ENCODE measurements at places on chromosomes 5 and 9. TPM values are rescaled to one million over a fixed set of nuclear protein-coding genes. Genes with fewer than 3 reads are reported as not detected.

DNA sequence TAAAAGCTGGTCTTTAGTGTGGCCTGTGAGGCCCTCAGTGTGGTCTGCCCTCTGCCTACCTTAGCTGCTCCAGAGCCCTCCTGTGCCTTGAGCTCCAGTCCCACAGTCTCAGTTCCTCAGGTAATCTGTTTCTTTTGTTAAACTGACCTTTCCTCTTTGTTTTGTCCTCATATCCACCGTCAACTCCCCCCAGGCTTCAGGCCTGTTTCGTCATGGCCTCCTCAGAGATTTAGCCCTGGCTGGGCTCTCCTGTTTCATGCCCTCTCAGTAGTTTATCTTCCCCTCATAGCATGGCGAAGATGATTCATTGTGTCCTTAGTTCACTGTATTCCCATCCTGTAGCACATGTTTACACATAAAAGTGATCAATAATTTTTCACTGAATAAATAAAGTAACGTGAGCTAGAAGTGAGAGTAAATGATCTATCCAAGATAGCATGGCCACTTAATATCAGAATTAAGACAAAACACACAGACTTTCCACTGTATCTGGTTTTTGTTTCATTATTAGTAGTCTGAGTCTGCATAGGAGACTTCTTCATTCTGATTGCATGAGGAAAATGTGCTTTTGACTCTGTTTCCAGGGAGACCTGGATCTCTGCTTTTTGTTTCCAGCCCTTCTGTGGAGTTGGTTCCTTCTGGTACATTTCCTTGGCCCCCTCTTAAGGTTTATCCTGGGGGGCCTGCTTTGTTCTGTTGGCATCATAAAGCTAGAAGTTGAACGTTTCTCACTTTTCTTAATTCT, 70.5 kb downstream of the SNX24 start:
- H3K36me3 ChIP-seq: no peaks in the 10 kb centered on the region
- no peaks in the 10 kb centered on the region for H3K27me3 ChIP-seq
- DNase-seq: no peak
- no peak overlapping the region for H3K27ac ChIP-seq

DNA sequence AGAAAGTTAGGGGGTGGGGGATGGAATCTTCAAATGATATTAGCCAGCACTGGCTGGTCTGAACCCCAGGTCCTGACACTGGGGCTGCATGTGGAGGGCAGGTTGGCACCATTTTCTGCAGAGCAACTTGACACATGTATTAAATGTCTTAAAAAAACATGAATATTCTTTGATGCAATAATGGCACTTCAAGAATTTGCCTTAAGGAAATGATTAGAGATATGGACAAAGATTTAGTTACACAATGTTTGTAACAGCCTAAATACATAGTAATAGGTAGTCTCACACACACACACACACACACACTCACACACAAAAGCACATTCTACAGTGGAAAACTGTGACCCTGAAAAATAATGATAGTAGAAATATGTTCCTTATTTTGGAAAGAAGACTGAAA, 3.6 kb downstream of the SVEP1 start:
- H3K4me3 ChIP-seq: no peak overlapping the region
- DNase-seq: no peak

DNA sequence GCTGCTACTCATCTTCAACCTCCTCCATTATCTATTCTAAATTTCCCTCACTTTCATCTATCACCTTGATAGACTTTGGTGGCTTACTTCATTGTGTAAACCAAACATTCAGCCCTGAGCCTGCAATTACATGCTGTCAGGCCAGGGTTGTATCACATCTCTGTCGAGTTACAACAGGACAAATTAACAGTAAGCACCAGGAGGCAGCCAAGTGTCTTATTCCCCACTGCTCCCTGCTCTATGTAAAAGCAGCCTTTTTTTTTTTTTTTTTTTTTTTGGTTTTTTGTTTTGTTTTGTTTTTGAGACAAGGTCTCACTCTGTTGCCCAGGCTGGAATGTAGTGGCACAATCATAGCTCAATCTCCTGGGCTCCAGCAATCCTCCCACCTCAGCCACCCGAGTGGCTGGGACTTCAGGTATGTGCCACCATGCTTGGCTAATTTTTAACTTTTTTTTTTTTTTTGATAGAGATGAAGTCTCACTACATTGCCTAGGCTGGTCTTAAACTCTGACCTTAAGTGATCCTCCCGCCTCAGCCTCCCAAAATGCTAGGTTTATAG, 15.2 kb upstream of the ZCCHC9 start:
- no peak overlapping the region for H3K4me3 ChIP-seq
- peaks cover 44% of the 10 kb centered on the region for H3K4me1 ChIP-seq
- DNase-seq: no peak
- H3K36me3 ChIP-seq: peaks cover 14% of the 10 kb centered on the region

GRCh38 chr9:21443849-21444625, 3.8 kb downstream of the IFNA1 start:
- H3K27me3 ChIP-seq: no peaks in the 10 kb centered on the region
- DNase-seq: peak; percentile 11
- peaks cover 13% of the 10 kb centered on the region for H3K4me1 ChIP-seq
- H3K36me3 ChIP-seq: no peaks in the 10 kb centered on the region
- H3K4me3 ChIP-seq: peak overlapping the region; percentile 0
- no peak overlapping the region for H3K27ac ChIP-seq

LYRM7 gene
- 24.0 TPM for total RNA-seq

DNA sequence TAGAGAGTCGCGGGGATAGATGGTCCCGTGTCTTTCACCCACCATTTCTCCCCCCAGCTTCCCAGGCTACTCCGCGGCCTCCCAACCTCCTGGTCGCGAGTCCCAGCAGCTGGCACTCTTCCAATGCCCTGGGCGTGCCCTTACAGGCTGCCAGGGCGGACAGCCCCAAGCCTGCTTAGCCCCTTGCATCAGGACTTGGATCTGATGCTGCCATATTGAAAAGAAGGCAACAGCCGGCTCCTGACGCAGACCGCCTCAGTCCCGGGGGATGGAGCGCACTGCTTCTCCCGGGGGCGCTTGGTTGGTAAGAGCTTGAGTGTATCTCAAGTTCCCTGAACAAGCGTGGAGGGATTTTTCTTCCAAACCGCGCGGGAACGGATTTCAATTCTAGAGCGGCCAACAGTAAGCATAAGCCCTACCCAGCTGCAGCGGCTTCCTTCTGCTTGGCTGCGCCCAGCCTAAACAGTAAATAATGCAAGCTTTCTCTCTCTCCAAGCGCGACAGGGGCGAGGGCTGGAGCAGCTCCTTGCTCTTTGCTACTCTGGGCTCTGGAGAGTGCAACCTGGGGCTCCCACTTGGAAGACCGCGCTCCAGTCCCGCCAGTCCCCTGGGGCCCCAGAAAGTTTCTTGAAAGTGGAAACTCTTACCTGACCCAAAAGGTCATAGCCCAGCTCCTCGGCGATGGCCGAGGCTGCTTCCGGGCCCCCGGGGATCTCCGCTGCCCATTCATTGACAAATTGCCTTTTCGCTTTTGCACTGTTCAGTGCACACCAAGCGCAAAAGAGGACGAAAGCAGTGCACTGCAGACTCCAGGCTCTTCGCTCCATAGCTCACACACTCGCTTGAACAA, 607 bp downstream of the PCSK1 start:
- no peaks in the 10 kb centered on the region for H3K36me3 ChIP-seq
- H3K27ac ChIP-seq: no peak overlapping the region
- no peak overlapping the region for H3K4me3 ChIP-seq
- peaks cover 57% of the 10 kb centered on the region for H3K27me3 ChIP-seq
- H3K4me1 ChIP-seq: peaks cover 13% of the 10 kb centered on the region

PGM5 gene
- total RNA-seq: not detected

GADD45G gene
- 5.0 TPM for total RNA-seq

- no peak for DNase-seq
- H3K4me1 ChIP-seq: no peaks in the 10 kb centered on the region
- H3K4me3 ChIP-seq: no peak overlapping the region
- H3K27me3 ChIP-seq: peaks cover 5% of the 10 kb centered on the region
- no peak overlapping the region for H3K27ac ChIP-seq
Observed at GRCh38 chr5:38673671-38674071, 117.2 kb upstream of the LIFR start.

DNA sequence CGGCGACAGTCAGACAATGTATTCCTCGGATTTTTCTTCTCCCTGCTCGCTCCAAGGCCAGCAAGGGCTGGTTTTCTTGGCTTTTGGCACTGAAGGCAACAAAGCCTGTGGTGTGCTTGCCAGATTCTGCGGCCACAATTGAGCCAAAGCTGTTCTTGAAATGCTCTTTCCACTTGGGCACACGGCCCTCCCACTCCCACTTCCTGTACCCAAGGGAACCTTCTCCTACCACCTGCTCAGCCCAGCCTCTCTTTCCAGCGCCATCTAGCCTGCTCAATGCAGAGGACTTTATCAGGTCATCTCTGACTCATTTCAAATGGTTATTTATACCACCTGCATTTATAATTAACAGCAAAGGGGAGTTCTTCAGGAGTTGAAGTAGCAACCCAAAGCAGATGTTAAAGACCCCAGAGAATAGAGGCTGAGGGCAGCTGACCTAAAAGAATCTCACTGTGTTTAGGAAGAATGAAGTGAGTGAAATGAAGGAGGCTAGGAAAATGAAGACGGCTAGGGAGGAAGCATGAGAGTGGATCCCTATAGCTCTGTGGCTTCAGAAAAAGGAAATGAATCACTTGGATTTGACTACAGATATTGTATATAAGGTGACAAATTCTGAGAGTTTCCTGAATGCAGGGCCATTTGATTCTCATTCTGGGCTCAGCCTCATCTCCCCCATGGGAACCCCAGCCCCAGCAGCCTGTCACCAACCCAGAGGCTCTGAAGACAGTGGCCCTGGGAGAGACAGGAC, 439.0 kb downstream of the ENC1 start:
- H3K27me3 ChIP-seq: peaks cover 10% of the 10 kb centered on the region
- H3K36me3 ChIP-seq: no peaks in the 10 kb centered on the region
- H3K4me1 ChIP-seq: no peaks in the 10 kb centered on the region
- no peak overlapping the region for H3K27ac ChIP-seq
- DNase-seq: peak; percentile 5

DNA sequence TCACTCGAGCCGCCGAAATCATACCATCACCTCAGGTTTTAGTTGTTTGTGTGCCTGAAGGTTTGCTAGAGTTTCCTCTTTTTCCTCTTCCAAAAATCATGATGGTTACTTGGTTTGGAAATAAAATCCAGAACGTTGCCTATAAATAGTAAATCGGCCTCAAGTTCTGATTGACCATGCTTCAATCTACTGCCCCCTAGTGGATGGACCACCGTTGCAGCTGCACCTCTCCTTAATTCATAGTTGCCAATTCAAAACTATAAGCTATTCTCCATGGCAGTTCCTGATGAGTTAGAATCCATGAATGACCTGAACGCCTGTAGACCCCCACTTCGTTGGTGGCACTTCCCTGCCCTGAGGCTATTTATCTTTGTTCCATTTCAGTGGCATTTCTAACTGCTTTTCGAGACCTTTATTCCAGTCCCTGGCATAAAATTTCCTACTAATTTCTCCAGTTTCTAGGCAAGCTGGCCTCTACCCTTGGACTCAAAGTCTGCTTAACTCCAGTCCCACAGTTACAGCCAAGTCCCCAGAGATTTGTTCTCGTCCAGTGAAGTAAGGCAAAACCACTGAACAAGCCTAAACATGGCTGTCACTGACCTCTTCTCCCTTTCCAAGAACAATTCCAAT, 422.6 kb downstream of the EFNA5 start:
- H3K27ac ChIP-seq: no peak overlapping the region
- H3K4me3 ChIP-seq: no peak overlapping the region
- H3K27me3 ChIP-seq: peaks cover 5% of the 10 kb centered on the region
- peak; percentile 66 for DNase-seq

DNA sequence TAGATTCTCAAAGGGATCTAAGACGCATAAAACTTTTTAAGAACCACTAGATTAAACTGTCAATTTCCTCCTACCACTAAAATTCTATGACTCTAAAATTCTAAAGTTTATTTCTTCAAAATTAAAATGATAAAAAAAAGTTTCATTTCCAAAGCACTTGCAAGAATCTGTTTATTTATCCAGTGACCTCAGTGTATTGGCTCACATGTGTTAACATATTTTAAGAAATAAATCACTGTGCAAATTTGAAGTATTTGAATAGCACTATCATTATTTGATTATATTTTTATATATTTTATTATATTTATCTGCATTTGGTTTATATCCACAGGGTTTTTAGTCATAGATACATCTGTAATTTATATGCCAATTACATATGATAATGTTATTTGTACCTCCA, 62.2 kb upstream of the SLC12A2 start:
- peaks cover 7% of the 10 kb centered on the region for H3K36me3 ChIP-seq
- H3K27ac ChIP-seq: no peak overlapping the region

DNA sequence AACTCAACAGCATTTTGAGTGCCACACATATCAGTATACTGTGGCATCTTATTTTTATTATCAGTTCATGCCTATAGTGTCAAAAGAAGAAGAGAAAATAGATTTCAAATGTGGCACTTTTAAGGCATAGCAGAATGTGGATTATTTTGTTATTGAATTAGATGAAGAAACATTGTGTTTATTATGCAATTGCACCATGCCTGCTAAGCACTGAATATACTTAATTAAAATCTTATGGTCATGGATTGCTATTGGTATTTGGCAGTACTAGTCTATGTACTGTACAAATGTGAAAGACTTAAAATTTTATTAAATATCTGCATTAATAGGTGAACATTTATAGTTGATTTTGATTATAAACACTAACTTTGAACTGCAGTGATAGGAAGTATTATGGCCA, 128.8 kb downstream of the FER start:
- DNase-seq: no peak
- no peak overlapping the region for H3K4me3 ChIP-seq
- no peak overlapping the region for H3K27ac ChIP-seq
- H3K4me1 ChIP-seq: no peaks in the 10 kb centered on the region
- peaks cover 2% of the 10 kb centered on the region for H3K36me3 ChIP-seq

GRCh38 chr5:61965069-61965468, 340.9 kb upstream of the KIF2A start:
- DNase-seq: no peak
- no peaks in the 10 kb centered on the region for H3K4me1 ChIP-seq
- no peak overlapping the region for H3K27ac ChIP-seq

DNA sequence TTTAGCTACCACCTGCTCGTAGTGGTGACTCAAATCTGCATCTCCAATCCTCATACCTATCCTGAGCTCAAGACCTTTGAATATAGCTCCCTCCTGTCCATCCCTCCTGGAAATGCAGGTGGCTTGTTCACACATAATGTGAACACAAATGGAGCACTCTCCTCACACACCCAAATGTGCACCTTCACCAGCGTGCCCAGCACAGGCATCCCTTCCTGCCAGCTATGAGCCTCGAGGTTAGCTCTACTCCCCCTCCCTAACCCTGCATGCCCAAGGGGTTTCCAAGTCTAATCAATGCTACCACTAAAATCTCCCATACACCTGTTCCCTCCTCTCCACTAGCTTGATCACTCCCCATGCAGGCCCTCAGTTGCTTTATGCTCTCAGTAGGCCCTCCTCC, 2.2 kb upstream of the TGFBI start:
- DNase-seq: no peak
- no peak overlapping the region for H3K4me3 ChIP-seq
- no peaks in the 10 kb centered on the region for H3K4me1 ChIP-seq
- no peak overlapping the region for H3K27ac ChIP-seq

Data from activated CD8-positive, alpha-beta T cell treated with anti-CD3 and anti-CD28 coated beads for 36 hours (primary cell).